ENCODE measurements at places on chromosomes 4 and X.

DNA sequence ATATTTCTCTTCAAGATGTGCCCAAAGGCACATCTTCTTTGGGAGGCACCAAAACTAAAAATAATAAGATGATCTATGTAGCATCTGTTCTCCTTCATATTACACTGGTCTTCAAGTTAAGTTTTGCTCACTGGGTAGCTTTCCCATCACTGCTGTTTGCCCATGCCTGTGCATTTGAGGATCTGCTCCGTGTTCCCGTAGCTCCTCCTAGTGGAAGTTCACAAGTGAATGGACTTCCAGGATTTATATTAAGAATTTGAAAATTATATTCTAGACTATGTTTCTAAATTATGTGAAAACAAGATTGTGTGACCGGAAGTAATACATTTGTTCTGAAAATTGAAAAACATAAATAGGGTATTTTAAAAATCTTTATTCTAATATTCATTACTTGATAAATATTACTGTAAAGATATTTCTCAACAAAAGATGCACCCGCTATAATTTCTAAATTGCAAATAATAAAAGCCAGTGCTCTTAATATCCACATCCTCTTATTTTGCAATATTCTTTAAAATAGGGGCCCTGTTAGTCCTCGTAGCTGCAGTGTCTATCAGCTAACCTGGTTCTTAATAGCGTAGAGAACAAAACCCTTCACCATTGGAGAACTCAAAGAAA is 147.7 kb downstream of the RBM46 start:
- DNase-seq = no peak

- DNase-seq = no peak
These were observed 106.6 kb downstream of the FNIP2 start for GRCh38 chr4:158875455-158875854.

- DNase-seq = peak; percentile 0
These were observed 180.7 kb downstream of the AR start for GRCh38 chrX:67724359-67725110.

GRCh38 chr4:184287697-184288255 is 70.1 kb upstream of the ENPP6 start:
- no peak for DNase-seq

DNA sequence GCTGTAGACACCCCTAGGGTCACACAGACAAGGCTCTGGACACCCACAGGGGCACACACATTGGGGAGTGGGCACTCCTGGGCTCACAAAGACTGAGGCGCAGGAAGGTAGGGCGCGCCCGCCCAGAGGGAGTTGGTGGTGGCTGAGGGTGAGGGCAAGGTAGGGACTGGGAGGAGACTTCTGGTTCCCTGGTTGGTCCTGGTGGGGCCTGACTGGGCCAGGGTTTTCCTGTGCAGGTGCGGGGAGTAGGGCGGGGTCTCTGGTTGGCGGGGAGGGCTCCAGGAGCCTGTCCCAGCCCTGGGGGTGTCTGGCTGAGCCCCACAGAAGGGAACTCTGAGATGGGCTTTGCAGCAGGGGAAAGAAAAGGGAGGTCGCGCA is 6.7 kb upstream of the WAS start:
- DNase-seq = no peak

DNA sequence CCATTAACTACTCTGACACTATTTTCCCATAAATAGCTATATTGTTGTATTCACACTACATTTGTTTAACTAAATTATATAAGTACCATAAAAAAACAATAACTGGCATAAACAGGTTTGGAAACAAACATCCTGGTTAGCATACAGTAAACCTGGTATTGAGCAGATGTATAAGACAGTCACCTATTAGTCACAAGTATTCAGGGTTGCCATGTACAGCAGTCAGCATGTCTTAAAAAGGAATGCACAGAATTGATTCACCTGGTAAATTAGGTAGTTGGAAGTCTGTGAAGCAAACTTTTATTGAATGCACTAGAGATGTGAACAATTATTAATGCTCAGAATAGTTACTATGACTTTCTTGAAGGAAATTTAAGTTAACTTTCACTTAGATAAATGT is 137.9 kb downstream of the FAM13A start:
- DNase-seq = no peak

GRCh38 chrX:4379071-4379470 is 665.6 kb upstream of the PRKX start:
- no peak for DNase-seq

DNA sequence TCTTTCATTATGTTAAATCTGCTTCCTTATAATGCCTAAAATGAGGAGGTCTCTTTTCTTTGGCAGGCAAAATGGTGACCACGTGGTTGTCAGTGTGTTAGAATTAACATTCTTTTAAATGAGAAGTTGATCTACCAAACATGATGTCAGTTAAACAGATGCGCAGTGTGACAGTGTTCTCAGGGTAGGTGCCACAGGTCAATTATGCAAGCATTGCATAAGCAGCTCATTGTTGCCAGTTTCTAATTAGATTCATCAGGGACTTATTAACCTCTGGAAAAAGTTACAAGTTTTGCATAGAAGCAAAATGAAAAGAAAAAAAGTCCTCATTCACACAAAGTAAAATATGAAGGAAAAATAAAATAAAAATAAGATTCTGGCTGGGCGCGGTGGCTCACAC is 324.1 kb upstream of the GALNT7 start:
- DNase-seq = no peak

- no peak for DNase-seq
These were observed 292.5 kb downstream of the CAMK2D start for GRCh38 chr4:113469023-113469390.

GRCh38 chr4:41420541-41420940 is 117.4 kb upstream of the LIMCH1 start:
- DNase-seq = peak; percentile 48

DNA sequence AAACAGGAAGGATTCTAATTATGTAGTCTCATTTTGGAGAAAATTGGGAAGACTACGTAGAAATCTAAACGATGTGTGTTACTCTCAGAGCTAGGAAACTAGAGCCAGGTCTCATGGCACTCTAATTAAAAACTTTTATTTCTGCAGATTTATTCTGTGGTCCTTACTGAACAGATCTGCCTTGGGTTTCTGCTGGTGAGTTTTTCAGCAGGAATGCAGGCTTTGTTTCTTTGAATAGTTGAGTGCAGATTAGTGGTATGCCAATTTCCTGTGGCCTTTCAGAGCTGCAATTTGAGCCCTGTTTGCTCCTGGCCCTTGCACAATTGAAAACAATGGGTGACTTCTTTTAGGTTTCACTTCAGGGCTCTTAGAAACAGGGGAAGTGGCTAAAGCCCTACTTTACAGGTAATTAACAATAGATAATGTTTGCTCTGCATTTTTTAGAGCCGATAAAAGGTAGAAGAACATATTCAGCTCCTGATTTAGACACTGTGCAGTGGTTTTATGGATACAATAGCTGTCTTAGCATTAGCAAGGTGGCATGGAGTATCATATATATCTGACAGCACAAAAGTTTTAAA is 21.8 kb downstream of the SPRY1 start:
- no peak for DNase-seq

- no peak for DNase-seq
These were observed 19.5 kb upstream of the FGF2 start for GRCh38 chr4:122806981-122807679.

- DNase-seq = no peak
These were observed 26.0 kb downstream of the SMIM43 start for GRCh38 chr4:121738780-121739535.

DNA sequence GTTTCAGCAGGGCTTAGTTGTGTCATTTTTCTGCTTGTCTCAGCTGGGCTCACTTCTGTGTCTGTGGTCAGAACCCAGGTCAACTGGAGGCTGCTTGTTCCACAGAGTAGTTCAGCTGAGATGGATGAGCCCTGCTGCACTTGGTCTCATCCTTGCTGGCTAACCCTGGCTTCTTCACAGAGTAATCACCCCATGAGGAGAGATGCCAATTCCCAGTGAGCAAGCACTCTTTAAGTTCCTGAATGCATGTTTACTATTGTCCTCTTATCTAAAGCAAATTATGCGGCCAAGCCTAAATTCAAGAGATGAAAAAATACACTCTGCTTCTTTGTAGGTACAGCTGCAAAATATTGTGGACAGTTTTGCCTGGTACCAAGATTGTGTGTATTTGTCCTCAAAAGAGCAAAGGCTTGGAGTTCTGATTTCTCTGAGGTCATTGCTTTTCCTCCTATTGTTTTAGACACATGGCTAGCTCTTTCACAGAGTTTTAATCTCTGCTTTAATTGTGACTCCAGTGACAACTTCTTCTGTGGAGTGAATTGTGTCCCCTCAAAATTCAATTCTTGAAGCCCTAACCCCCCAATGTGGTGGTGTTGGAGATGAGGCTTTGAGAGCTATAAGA is 236.6 kb upstream of the ANKRD50 start:
- DNase-seq = no peak

DNA sequence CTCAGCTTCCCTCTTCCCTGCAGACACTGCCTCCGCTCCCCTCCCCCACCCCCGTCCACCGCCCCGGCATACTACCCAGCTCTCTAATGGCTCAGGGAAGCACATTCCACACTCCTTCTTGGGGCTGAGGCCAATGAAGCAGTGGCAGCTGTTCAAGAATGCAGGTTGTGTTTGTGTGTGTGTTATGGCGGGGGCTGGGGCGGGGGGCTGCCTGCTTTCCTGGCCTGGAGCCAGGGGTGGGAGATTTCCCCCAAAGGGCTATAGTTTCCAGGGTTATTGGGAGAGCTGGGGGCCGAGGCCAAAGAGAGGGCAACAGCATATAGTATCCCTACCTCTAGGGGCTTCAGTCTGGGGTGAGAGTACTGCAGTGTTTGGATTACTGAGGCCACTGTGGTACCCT is 149.4 kb downstream of the EFNB1 start:
- no peak for DNase-seq

- DNase-seq = no peak
These were observed 2.8 kb upstream of the PARM1 start for GRCh38 chr4:74930162-74930561.

DNA sequence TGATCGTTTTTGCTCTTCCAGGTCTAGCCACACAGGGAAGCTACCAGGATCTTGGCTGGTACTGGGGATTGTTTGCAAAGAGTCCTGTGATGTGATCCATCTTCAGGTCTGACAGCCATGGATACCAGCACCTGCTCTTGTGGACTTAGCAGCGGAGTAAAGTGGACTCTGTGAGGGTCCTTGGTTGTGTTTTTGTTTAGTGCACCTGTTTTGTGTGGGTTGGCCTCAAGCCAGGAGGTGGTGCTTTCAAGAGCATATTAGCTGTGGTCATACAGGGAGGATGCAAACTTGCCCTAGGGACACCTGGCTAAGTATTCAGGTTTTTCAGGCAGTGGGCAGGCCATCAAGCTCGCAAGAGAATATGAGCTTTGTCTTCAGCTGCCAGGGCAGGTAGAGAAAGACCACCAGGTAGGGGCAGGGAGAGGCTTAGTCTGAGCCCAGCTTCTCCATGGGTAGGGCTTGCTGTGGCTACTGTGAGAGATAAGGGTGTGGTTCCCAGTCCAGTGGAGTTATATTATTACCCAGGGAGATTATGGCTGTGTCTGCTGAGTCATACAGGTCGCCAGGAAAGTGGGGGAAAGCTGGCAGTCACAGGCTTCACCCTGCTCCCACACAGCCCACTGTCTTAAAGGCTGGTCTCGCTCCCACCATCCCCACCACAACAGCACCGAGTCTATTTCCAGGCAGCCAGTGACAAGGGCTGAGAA is 293.7 kb downstream of the PCDH18 start:
- DNase-seq = no peak

Data from anterior cingulate cortex (tissue), 58 donors.